Left ventricle myocardium inferior (tissue), 1 donor: ENCODE measurements at places on chromosomes 6 and 20.

- no peak for DNase-seq
Measured at GRCh38 chr6:33983109-33983716, 162.7 kb downstream of the GRM4 start.

GRCh38 chr6:7140631-7141378 is 33.0 kb downstream of the RREB1 start:
- DNase-seq: peak; percentile 91

- no peak for DNase-seq
Measured at GRCh38 chr6:90764001-90764400, 177.1 kb upstream of the MAP3K7 start.

GRCh38 chr20:63767456-63767855 is 27.9 kb downstream of the SLC2A4RG start:
- DNase-seq: peak; percentile 56

DNA sequence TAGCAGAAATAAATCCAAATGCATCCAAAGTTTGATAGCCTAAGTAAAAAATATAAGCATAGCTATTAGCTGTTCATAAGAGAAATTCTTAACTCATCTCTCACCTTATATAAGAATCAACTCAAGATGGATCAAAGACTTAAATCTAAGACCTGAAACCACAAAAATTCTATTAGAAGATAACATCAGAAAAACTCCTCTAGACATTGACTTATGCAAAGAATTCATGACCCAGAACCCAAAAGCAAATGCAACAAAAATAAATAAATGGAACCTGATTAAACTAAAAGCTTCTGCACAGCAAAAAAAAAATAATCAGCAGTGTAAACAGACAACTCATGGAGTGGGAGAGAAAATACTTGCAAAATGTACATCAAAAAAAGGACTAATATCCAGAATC is 184.3 kb downstream of the TFAP2A start:
- DNase-seq: no peak

- no peak for DNase-seq
Measured at GRCh38 chr20:48069596-48069995, 284.3 kb upstream of the SULF2 start.

DNA sequence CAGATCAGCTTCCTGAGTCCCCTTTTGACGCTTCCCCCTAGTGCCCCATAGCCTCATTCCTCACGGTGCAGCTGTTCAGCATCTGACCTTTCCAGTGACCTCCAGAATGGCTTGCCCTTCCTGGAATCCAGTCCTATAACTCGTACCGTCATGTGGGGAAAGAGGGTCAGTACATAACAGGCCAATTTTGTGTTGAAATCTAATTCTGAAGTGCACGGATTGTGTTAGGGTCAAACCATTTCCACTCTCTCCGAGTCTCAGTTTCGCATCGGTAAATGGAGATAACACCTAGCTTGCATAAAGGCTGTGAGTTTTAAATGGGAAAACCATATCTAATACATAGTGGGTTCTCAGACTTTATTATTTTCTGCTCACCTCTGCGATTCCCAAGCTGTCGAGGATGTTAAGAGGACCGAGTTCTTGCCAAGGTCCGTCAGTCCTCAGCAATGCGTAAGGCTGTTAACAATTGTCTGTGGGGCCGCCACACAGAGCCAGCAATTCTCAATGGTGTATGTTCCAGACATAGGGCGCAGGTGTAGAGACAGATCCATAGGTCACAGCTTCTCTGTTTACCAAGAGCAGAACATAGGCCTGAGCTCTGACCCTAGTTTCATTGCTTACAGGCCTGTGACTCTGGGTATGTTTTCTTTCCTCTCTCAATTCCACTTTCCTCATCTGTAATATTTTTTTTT is 45.5 kb upstream of the CCR6 start:
- DNase-seq: no peak

- DNase-seq: no peak
Measured at GRCh38 chr20:41032271-41032670, 3.6 kb downstream of the TOP1 start.

- DNase-seq: no peak
Measured at GRCh38 chr6:90021711-90022110, 127.4 kb downstream of the GJA10 start.

DNA sequence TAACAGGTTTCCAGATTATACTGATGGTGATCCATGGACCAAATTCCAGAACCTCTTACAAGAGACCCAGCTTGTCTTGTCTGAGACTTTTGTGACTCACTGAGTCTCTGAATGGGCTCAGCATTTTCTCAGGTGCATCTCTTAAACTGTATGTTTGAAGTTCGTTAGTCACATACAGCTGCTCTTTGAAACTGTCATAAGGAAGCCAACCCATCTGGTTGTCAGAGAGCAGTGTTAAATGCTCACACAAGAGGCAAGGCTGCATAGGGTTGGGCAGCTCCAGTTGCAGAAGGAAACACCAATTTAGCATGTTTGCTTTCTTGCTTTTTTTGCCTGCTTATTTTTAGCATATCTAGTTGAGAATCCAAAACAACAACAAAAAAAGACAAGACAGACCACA is 47.1 kb downstream of the TRIM27 start:
- DNase-seq: no peak

DNA sequence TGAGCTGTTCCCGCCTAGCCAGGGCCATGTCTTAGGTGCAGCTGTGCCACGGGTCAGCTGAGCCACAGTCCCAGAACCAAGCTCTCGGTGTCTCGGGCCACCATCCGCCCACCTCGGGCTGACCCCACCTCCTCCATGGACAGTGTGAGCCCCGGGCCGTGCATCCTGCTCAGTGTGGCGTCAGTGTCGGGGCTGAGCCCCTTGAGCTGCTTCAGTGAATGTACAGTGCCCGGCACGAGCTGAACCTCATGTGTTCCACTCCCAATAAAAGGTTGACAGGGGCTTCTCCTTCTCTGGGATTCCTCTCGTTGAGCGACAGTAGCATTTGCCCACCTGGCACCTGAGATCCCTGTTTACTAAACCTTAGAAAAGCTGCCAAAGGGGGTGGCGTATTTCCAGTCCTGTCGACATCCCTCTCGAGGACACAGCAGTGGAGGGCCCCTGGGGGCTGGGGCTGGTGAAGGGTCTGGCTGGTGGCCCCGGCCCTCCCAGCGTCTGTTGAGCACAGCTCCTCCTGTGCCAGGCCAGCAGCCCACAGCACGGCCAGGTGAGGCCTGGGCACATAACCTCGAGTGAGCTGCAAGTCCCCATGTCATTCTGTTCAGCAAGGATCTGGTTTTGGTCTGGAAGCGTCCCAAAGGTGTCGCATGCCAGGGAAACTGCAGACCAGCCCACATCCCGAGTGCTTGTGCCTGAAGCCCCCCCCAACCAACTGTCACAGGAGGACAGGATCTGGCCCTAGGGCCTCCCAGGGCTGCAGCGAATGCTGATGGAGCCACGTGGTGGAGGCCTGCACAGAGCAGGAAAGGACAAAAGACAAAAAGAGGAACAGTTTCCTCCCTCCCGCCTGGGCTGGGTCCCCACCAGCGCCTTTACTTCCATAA is 21.2 kb upstream of the PYGB start:
- DNase-seq: peak; percentile 68

GRCh38 chr6:106820412-106820852 is 154.1 kb downstream of the CD24 start:
- no peak for DNase-seq

- no peak for DNase-seq
Measured at GRCh38 chr6:12266571-12266970, 23.6 kb upstream of the EDN1 start.

GRCh38 chr6:111633822-111634221 is 28.1 kb upstream of the TRAF3IP2 start:
- no peak for DNase-seq

GRCh38 chr6:99232056-99232455 is 117.4 kb downstream of the FAXC start:
- DNase-seq: no peak

DNA sequence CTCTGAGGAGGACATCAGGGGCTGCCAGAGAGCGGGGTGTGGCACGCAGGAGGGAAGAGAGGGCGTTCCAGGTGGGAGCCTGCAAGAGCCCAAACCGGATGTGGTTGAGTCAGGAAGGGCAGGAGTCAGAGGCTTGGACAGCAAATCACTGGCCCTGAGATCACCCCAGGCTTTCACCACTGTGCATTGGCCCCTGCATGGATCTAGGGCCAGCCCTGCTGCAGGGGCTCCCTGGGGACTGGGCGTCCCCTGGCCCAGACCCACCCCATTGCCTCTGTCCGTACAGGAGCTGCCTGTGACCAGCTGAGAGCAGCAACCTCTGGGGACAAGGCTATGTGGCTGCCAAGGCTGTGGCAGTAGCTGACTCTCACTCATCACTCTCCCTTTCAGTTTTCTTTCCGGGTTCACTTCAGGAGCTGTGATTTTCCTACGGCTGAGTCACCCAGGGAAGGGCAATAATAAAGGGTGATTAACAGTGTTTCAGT is 33.9 kb downstream of the KCNK17 start:
- DNase-seq: no peak

DNA sequence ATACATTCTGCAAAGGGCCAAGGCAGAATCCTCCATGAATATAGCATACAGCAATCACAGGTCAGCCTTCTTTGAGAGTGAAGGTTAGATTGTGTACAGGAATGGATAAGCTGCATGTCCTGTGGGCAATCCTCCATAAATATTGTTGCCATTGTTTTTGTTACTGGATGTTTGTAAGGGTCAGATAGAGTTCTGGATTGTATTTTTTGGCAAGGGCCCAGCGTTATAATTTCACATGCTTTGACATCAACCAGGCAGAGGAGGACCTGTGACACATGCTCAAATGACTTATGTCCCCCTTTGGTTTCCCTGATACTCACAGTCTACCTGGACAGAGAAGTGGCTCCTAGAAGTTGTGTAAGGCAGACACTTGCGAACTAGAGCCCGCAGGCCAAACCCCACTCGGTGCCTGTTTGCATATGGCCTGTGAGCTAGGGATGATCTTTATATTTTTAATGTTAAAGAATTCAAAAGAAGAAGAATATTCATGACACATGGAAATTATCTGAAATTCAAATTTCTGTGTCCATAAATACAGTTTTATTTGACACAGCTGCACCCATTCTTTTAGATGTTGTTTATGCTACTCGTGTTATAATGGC is 5.4 kb downstream of the LY86 start:
- DNase-seq: no peak

GRCh38 chr6:71066153-71066552 is 109.3 kb upstream of the B3GAT2 start:
- no peak for DNase-seq

- no peak for DNase-seq
Measured at GRCh38 chr6:11975353-11975977, 36.6 kb upstream of the HIVEP1 start.

- DNase-seq: no peak
Measured at GRCh38 chr20:14997791-14998190, 660.4 kb upstream of the FLRT3 start.

GRCh38 chr6:25414755-25415154 is 135.6 kb downstream of the CARMIL1 start:
- DNase-seq: no peak

GRCh38 chr20:17273717-17274116 is 46.9 kb downstream of the PCSK2 start:
- DNase-seq: no peak

- DNase-seq: no peak
Measured at GRCh38 chr6:3381233-3381921, 75.5 kb downstream of the SLC22A23 start.

DNA sequence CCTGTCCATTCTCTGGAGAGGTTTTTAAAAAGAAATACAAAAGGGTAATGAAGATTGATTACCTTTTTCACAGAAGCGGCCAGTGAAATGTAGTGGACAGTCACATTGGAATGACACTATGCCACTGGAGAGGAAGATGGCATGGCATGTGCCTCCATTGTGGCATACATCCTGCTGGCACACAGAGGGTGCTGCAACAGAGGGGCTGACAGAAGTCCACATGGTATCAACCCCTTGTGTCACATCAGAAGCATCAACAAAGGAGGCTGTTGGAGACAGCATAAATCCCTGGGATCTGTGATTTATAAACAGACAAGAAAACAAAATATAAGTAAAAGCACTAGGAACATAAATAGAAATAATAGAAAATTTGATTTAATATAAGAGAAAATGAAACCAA is 594.9 kb downstream of the PHF3 start:
- DNase-seq: no peak

DNA sequence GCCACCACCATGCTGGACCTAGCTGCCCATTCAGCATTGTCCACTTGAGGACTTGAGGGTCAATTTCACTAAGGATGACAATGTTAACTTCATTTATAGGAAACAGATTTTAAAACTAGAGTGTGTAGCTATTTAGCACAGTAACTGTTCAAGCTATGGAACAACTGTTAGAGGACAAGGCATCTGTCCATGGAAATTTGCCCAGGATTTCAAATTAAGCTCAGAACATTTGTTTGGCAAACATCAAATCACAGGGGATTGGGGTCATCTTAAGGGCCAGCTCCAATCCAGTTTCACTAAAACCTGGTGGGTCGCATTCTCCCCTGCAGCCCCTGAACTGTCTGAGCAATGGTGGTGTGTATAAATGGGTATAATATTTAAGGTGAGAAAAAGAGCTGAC is 35.1 kb downstream of the PM20D2 start:
- DNase-seq: no peak

- no peak for DNase-seq
Measured at GRCh38 chr6:46057792-46058191, 42.1 kb upstream of the CLIC5 start.

DNA sequence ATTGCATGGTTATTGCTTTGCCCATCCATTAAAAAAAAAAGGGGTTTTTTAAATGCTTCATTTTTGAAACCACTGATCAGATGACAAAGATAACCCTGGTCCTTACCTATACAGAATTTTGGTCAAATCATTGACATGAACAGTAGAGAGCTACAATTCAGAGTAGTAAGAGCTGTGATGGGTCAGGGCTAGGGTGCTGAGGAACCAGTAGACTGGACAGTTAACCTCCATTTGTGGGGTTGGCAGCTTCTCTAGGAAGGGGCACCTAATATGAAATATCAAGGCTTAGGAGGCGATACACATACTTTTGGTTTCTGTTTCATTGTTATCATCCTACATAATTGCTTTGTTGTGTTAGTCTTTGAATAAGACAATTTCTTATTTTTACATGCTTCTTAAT is 55.1 kb downstream of the ORC3 start:
- no peak for DNase-seq

DNA sequence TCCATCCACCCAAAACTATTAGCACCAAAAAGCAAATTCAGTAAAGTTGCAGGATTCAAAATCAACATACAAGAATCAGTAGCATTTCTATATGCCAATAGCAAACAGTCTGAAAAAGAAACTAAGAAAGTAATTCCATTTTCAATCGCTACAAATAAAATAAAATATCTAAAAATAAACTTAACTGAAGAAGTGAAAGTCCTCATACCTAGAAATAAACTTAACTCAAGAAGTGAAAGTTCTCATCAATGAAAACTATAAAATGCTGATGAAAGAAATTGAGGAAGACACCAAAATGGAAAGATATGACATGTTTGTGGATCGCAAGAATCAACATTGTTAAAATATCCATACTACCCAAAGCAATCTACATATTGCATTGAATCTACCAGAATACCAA is 103.0 kb upstream of the ARID1B start:
- no peak for DNase-seq

DNA sequence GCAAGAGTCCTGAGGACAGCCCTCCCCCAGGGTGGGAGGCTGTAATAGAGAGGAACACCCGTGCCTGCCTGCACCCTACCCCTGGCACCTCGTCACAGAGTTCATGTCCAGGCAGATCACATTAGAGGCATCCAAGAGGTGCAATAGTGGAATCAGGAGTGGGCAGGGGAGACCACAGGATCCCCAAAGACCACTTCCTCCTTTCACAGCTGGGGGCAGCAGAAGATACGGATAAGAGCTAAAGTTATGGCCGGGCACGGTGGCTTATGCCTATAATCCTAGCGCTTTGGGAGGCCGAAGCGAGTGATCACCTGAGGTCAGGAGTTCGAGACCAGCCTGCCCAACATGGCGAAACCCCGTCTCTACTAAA is 1.5 kb upstream of the CAPN11 start:
- no peak for DNase-seq
